Dermis lymphatic vessel endothelial cell (primary cell): ENCODE measurements at places on chromosomes 2 and 18. TPM values are rescaled to one million over a fixed set of nuclear protein-coding genes. Genes with fewer than 3 reads are reported as not detected.

SCYGR4 gene
- total RNA-seq, result not detected in 2 replicates

MC5R gene
- total RNA-seq, result not detected in 2 replicates

THSD7B gene
- total RNA-seq, result not detected in 2 replicates

MDH1B gene
- 0.11 and 0.17 TPM in 2 replicates for total RNA-seq

COL4A4 gene
- total RNA-seq, result under 0.01 TPM in 2 replicates

MYL1 gene
- total RNA-seq, result not detected in 2 replicates

SGO2 gene
- total RNA-seq, result 1.6 and 2.3 TPM in 2 replicates
